Cardiac muscle cell (in vitro differentiated cells and primary cell): ENCODE measurements at places on chromosomes 6 and 20.
A peak's percentile ranks its signal among the peaks of the same experiment; 100 is the strongest.

GRCh38 chr6:155315516-155315871 lies 1.2 kb upstream of the TFB1M start:
- DNase-seq = peak; percentile 32

GRCh38 chr6:144283646-144284477 lies 1.3 kb upstream of the UTRN start:
- DNase-seq = peak; percentile 38

GRCh38 chr6:111817451-111818120 lies 55.7 kb downstream of the FYN start:
- DNase-seq = no peak

GRCh38 chr20:49945701-49946477 lies 9.7 kb downstream of the RNF114 start:
- DNase-seq = no peak

DNA sequence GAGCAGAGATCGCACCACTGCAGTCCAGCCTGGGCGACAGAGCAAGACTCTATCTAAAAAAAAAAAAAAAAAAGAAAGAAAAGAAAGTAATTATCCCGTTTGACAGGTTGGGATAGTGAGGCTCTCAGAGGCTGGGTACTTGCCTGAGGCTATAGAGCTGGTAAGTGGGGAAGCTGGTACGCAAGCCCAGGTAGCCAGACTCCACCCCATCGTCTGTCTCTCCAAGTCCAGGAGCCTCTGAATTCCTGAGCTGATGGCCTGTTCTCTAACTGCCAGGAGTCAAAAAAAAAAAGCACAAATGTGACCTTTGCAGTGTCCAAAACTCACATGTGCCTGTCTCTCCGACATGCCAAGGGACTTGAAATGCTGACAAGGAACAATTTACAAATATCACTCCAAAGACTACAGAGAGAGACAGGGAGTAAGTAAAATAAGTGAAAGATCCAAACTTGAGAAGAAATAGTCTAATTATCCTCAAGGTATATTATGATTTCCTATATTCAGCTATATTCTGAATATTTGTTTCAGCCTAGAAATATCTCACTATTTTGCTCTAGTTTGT lies 109.1 kb upstream of the SCAF8 start:
- DNase-seq = no peak

DNA sequence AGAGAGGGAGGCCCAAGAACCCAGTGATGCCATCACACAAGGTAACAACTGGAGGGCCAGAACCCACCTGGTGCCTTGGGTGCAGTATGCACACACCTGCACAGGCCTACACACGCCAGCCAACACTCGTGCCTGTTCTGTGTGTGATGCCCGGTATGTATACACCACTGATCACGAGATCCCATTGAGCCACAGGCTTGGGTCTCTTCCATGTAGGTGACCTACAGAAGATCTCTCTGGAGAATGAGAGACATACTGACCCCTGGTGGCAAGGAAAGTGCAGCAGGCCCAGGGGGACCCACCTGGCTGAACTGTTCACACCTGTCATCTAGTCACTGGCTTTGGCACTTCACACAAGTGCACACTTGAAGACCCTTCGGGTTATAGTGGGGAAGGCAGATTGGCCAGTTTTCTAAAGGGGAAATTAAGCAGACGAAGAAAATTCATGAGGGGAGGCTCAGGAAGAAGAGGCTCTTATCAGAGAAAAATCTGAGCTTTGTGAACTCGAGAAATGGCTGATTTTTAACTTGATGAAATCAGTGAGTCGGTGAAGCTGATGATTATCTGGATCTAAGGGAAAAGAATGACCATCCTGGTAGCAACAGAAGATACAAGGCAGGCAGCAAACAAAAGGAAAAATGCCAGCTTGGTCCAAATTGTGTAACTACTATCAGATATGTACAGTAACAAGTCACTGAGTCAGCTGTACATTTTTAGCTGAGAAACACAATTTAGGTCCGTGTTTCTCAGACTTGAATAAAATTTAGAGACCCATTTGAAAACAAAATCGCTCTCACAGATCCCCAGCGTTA lies 69.1 kb upstream of the PBOV1 start:
- DNase-seq = peak; percentile 73

- peak; percentile 69 for DNase-seq
Measured at GRCh38 chr6:155303361-155303870, 10.9 kb downstream of the TFB1M start.

GRCh38 chr6:82568290-82568993 lies 204.8 kb downstream of the TPBG start:
- DNase-seq = no peak

DNA sequence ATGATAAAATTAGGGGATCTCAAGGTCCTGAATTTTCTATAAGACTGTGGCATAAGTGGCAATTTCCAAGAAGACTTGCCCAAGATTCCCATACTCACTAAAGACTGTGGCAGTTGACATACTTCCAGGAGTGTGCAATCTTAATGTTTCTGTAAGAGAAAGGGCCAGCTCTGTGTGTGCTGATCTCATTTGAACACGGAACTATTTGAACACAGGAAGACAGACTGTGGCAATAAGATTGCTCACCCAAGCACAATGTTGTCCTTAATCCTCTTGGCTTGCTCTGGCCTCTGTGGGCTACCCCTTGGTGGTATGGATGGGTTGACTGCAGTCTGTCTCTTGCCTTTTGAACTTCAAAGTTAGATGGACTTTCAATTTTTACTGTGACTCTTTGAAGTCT lies 151.4 kb downstream of the PHF3 start:
- no peak for DNase-seq

DNA sequence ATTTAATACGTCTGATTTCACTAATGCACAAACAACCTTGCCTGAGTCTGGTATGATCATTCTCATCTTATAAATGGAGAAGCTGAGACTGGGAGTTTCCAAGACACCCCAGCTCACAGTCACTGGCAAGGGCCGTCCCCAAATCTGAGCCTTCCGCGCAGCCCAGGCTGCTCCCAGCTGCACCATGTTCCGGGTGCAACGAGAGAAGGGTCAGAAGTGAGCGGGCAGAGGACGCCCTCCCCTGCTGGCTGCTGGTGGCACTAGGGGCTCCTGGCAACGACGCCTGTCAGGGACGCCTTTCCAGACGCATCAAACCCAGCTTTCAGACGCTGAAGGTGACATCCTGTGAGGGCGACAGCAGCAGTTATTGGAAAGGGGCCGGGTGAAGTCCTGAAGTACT lies 115.3 kb upstream of the PROKR2 start:
- no peak for DNase-seq

GRCh38 chr20:25503936-25504335 lies 81.4 kb downstream of the NINL start:
- no peak for DNase-seq

DNA sequence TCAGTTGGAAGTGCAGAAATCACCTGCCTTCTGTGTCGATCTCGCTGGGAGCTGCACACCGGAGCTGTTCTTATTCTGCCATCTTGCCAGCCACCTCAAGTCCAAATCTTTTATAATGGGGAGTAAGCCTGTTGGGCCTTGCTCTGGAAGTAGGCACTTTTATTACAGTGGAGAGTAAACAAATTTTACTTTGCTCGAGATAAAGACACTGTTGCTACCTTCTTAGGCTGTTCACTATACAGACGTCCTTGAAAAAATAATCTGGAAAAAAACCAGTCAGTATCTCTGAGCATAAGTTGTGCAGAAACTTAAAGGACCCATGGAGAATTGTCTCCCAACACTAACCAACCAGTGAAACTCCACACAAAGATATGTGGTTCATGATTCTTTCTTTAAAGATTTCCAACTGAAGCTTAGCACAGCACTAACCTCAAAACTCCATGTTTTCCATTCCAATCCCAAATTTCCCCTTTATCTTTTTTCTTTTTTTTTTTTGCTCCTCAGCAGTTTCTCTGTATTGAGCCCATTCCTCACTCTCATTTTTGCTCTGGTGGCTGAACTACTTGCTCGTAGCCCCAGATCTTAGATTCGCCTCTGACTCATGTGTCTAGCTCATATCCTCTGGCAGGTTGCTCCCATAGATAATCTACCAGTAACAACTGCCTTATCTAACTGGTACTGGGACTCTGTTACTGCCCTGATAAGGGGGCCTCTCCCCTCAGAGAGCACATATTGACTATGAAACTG lies 34.3 kb upstream of the COL9A1 start:
- no peak for DNase-seq

GRCh38 chr6:148711833-148712654 lies 34.8 kb upstream of the UST start:
- DNase-seq = no peak

DNA sequence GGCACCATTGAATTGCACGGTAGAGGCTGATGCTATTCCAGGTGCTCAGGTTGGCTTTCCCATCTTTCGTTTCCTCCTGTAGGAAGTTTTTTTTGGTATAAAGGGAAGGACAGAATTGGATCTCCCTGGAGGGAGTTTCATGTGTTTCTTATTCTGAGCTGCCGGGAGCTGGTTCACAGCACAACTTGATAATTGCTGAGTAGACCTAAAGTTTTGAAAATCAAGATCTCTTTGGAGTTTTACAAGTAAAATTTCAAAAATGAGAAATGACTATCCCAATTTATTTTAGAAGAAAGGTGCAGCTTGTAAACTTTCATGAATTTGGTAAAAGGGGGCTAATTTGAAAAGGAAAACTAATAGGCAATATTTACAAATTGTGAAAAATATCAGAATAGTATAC lies 125.2 kb upstream of the ESR1 start:
- DNase-seq = no peak

- no peak for DNase-seq
Measured at GRCh38 chr6:160004018-160004417, 35.1 kb downstream of the IGF2R start.

GRCh38 chr6:144193181-144193580 lies 42.9 kb downstream of the STX11 start:
- no peak for DNase-seq
